ENCODE measurements at places on chromosomes 2 and 18. TPM values are rescaled to one million over a fixed set of nuclear protein-coding genes. Genes with fewer than 3 reads are reported as not detected.

SERPINB2 gene
- not detected for total RNA-seq

NCKAP5 gene
- total RNA-seq: 0.05 TPM

DPP10 gene
- not detected for total RNA-seq

RAB6C gene
- total RNA-seq: not detected

AQP12A gene
- not detected for total RNA-seq

GRB14 gene
- 2.3 TPM for total RNA-seq
